Stimulated activated CD8-positive, alpha-beta memory T cell treated with anti-CD3 and anti-CD28 coated beads, Interleukin-7, amount 100 ng/mL, for 1 hour (primary cell): ENCODE measurements at places on chromosomes 3 and 15.

GRCh38 chr3:33173103-33173502 lies 45.5 kb downstream of the SUSD5 start:
- DNase-seq, result no peak

GRCh38 chr3:55647670-55648069 lies 160.6 kb upstream of the WNT5A start:
- no peak for DNase-seq

DNA sequence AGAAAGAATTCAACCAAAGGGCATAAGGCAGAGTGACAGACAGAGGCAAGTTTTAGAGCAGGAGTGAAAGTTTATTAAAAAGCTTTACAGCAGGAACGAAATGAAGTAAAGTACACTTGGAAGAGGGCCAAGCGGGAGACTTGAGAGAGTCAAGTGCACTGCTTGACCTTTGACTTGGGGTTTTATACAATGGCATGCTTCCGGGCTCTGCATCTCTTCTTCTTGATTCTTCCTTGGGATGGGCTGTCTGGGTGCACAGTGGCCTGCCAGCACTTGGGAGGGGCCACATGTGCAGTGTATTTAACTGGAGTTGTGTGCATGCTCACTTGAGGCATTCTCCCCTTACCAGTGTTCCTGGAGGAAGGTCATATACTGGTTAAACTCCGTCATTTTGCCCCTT lies 30.4 kb upstream of the KLHL25 start:
- no peak for DNase-seq

- no peak for DNase-seq
These were observed 76.8 kb downstream of the C3orf85 start for GRCh38 chr3:109213321-109213720.

GRCh38 chr15:59376733-59377132 lies 4.1 kb upstream of the MYO1E start:
- no peak for DNase-seq
